T-helper 17 cell (primary cell): ENCODE measurements at places on chromosomes 6 and 20. TPM values are rescaled to one million over a fixed set of nuclear protein-coding genes. Genes with fewer than 3 reads are reported as not detected.

The CDH26 gene
- total RNA-seq: 1.9 TPM

The MUC22 gene
- not detected for total RNA-seq

The MROH8 gene
- total RNA-seq: 1.1 TPM

The TCP11 gene
- total RNA-seq: not detected

The PBOV1 gene
- not detected for total RNA-seq

The POU5F1 gene
- not detected for total RNA-seq

The TDRD6 gene
- total RNA-seq: not detected

The SLC16A10 gene
- 6.3 TPM for total RNA-seq

The APCDD1L gene
- not detected for total RNA-seq

The OGFRL1 gene
- total RNA-seq: 11.6 TPM

The SLC44A4 gene
- 0.10 TPM for total RNA-seq

The ELOVL2 gene
- total RNA-seq: not detected

The FILIP1 gene
- total RNA-seq: 0.07 TPM

The PRSS35 gene
- total RNA-seq: 0.17 TPM
